Stomach (tissue), 19 donors: ENCODE measurements at places on chromosomes 7 and 10. TPM values are rescaled to one million over a fixed set of nuclear protein-coding genes. Genes with fewer than 3 reads are reported as not detected.

SLC18A2 gene
- not detected for total RNA-seq

FAM25C gene
- not detected for total RNA-seq

DNA sequence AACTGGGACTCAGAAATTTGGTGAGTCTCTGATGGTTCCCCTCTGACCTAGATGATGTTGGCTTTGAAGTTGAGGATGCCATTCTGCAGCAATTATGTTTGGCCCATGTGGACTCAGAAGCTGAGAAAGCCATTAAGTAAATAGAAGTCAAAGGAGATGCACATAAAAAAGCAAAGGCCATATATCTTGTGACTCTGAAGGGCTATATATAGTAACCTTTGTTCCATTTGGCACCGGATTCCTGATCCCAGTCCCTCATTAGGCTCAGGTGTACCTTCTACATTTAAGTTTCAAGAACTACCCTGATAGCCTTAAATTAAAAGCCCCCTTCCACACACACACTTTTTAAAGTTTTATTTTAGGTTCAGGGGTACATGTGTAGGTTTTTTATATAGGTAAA is 50.0 kb upstream of the PDK4 start:
- no peak overlapping the region for H3K4me3 ChIP-seq
- H3K27me3 ChIP-seq, result no peaks in the 10 kb centered on the region
- DNase-seq, result no peak
- no peaks in the 10 kb centered on the region for H3K36me3 ChIP-seq
- no peaks in the 10 kb centered on the region for H3K4me1 ChIP-seq
- no peak overlapping the region for H3K27ac ChIP-seq

DNA sequence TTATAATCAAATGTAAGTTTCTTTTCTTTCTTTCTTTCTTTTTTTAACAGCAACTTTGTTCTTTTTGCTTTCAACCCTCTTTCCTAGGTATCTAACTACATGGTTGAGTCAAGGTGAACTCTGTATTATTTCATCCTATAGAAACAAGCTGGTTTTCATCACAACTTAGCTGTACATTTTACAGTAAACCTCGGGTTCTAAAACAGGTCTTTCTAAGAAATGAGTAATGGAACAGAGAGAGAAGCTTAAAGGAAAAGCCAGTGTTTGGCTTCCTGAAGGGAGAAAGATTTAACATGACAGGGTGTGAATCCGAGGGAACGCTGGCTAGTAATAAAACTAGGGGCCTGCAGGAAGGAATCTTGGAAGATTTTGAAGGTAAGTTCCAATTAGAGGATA is 143.4 kb upstream of the ITGB1 start:
- no peaks in the 10 kb centered on the region for H3K4me1 ChIP-seq
- no peak for DNase-seq
- H3K36me3 ChIP-seq, result no peaks in the 10 kb centered on the region
- no peak overlapping the region for H3K4me3 ChIP-seq
- no peak overlapping the region for H3K27ac ChIP-seq

DNA sequence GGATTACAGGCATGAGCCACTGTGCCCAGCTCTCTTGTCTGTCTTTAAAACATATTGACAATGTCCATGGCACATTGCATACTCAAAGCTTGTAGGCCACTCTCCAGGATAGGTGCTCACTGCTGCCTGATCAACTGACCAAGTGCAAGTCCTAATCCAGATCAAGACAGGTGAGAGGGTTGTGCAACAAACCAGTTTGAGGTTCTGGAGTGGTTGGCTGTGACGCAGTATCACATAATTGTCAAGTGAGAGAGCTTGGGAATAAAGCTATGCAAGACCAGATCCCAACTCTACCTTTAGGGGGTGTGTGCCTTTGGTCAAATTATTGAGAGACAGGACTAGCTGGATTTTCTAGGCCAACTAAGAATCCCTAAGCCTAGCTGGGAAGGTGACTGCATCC is 43.0 kb upstream of the OPN4 start:
- H3K27me3 ChIP-seq, result no peaks in the 10 kb centered on the region
- no peak overlapping the region for H3K27ac ChIP-seq
- no peaks in the 10 kb centered on the region for H3K4me1 ChIP-seq
- H3K4me3 ChIP-seq, result no peak overlapping the region

GRCh38 chr10:104254493-104255310 is at the start of gene GSTO1:
GSTO1 (plus strand) TSS chr10:104254892; CDS start chr10:104254929, 37 bp downstream.
- H3K36me3 ChIP-seq, result peaks cover 8% of the 10 kb centered on the region
- DNase-seq, result peak; percentile 78
- H3K4me3 ChIP-seq, result peak within 1 kb of the TSS; percentile 62
- peak within 1 kb of the TSS; percentile 95 for H3K27ac ChIP-seq

DNA sequence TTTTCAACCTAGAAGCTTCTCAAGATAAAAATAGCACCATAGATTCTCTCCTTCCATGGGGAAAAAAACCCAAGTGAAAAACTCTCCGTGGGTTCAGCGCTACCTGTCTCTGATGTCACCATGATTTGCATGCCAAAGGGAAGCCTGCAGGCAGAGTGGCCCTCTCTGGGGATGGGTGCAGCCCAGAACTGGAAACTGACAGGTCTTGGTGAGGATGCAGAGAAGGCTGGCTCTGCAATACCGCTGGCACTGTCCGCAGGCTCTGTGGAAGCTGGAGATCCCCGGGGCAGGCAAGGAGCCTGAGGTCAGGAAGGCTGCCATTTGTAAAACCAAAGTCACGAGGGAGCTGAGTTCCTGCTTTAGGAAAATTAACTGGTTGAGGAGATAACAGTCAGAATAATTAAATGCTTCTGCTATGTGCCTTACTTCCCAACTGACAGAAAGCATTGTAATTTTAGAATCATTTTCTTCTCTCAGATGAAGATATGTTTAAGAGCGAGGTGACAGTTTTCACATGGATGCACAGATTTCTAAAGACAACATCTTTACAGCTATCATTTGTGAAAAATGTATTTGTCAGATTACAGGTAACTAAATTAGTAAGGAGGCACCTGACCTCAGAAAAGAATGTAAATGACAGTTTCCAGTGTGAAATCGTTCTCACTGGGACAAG is 731.5 kb upstream of the FZD8 start:
- no peaks in the 10 kb centered on the region for H3K27me3 ChIP-seq
- no peak overlapping the region for H3K4me3 ChIP-seq
- no peaks in the 10 kb centered on the region for H3K4me1 ChIP-seq
- no peaks in the 10 kb centered on the region for H3K36me3 ChIP-seq
- H3K27ac ChIP-seq, result no peak overlapping the region
